CD4-positive, alpha-beta memory T cell (primary cell): ENCODE measurements at places on chromosomes 5 and 9. TPM values are rescaled to one million over a fixed set of nuclear protein-coding genes. Genes with fewer than 3 reads are reported as not detected.

CDKN2B gene
- 2.1 TPM for polyA plus RNA-seq

IL13 gene
- not detected for polyA plus RNA-seq

FOXD4L4 gene
- not detected for polyA plus RNA-seq

C5orf58 gene
- 2.4 TPM for polyA plus RNA-seq

GABRA6 gene
- polyA plus RNA-seq = not detected

MPDZ gene
- polyA plus RNA-seq = not detected
